Nephron progenitor cell (in vitro differentiated cells): ENCODE measurements at places on chromosomes 1 and 21.
A peak's percentile ranks its signal among the peaks of the same experiment; 100 is the strongest.

DNA sequence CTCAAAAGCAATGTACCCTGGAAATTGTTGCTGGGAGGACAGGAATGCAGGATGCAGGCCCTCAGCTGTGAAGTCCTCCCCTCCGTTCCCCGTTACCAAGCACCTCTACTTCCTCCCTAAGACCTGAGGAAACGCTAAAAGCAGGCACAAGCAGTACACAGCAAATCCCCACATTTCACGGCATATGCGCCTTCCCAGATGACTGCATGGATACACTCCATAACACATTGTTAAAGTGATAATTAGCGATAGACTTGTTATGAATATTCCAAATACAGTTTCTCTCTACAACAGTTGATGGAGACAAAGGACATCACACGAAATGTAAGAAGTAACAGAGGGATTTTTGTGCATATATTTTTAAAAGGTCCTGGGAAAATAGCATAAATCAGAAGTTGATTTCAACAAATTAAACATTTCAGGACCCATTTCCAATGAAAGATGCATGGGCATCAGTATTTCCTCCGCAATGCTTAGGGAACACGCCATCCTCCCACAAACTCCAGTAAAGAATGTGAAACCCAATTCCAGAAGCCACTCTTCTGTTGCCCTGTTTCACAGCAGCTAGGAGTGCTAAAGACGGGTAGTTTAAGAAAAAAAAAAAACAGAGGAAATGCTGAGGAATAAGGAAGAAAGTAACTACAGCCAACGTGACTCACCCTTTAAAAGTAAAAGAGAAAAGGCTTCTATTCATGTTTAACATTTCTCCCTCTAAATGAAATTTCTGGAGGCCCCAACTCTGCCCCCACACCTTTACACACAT lies 75.5 kb downstream of the HIVEP3 start:
- DNase-seq = no peak

DNA sequence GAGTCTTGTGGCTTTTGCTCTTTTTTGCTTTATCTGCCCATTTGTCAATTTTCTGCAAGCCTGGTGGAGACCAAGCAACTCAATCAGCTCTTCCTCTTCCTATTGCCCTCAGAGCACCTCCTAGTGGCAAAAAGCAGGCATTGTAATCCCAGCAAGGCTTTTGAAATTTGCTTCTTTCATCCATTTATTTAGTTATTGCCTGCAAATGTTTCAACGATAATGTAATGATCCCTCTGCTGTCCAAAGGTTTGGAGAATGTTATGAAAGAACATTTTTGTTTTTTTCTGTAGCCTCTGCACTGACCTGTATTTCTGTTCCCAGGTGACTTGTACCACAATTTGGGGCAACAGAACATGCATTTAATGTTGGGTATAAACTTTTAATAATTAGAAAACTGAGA lies 127.8 kb downstream of the GABPA start:
- peak; percentile 4 for DNase-seq

- DNase-seq = no peak
These were observed 322.5 kb upstream of the ADGRL2 start for GRCh38 chr1:81478219-81478618.

- no peak for DNase-seq
These were observed 107.9 kb upstream of the PALMD start for GRCh38 chr1:99537886-99538617.

DNA sequence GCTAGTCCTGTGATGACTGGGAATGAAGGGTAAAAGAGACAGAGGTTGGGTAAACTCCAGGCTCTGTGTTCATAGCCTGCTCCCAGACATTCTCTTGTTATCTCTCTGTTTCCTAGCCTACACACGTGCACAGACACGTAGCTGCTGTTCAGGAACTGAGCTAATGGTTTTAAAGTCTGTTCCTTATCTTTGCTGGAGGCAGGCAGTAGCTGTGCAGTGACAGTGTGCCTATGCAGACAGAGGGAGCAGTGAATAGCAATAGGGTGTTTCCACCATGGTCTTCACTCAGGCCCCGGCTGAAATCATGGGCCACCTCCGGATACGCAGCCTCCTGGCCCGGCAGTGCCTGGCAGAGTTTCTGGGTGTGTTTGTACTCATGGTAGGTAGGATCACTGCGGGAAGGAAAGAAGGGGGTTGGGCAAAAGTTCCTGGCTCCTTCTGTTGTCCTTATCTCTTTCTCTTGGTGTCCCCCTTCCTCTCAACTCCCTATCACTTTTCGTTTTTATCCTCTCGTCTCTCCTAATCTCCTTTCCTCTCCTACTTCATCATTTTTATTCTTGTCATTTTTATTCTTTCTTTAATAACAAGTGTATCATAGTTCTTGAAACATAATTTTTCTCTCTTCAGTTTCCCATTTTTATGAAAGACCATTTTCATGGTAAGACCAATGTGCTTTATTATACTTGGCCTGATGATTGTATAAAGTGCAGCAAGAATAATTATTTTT lies at the start of gene AQP10:
Gene AQP10 (plus strand): TSS at position 212 of the 727 bp plus-strand sequence. CDS start 63 bp downstream, at position 275.
- DNase-seq = no peak

DNA sequence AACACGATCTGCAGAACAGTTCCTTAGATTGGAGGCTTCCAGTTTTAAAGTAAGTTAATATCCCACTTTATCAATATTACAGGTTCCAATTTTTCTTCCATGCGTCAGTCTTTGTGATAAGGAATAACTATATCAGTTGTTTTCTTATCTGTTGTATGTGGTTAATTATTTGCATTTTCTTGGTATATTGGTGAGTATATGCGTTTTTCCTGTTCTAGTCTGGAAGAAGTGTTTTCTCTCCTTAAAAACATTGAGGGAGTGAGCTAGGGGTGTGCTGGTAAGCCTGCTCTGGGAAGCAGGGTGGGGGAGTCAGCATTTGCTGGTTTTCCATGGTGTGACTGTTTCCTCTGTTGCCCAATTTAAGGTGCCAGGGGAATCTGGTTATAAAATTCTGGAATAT lies 50.2 kb upstream of the KIF1B start:
- DNase-seq = no peak

GRCh38 chr1:3768811-3769390 lies 3.6 kb upstream of the SMIM1 start:
- DNase-seq = no peak

DNA sequence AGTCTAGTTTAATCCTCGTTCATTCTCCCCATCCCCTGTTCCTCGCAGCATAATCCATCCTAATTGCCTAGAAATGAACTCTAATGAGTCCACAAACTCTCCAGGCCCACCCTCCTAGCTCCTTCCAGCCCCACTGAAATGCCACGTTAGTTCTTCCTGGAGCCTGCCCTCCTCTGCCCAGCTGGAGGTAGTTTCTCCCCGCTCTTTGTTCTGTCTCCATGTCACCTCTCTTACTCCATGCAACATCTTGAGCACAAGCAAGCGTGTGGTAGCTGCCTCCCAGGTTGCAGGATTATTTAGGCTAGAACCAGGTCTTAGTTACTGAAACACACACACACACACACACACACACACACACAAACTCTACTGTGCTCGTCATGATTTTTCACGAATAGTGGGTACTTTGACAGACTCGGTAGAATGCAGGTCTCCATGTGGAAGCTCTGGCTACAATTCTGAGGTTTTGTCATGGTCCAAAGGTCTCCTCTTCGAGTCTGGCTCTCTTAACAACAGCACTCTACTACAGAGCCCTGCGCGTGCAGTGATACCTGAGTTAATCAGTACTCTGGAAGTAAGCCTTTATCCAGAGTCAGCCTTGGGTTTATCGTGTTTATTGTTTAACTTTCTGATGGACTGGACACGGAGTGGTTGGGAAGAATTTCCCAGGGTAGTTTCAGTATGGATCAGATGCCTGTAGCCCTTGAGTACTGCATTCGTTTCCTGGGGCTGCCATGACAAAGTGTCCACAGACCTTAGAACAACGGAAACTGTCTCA lies 27.5 kb downstream of the HUNK start:
- DNase-seq = no peak

DNA sequence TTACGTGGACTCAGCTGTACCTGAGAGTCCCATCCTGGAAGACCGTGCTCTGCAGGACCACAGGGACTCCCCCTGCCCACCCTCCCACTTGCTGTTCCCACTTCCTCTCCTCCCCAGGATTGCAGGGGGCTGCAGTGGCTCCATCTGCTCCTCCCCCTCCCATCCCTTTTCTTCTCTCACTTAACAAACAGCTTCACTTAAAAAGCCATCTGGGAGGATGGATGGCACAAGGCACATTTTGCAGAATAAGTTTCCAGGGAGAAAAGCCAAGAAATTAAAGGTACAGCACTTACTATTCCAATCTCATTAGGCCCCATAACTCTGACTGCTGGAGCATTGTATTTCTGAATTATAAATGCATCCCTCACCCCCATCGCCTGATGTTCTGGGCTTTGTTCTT lies 458.7 kb downstream of the PTPRU start:
- DNase-seq = no peak

GRCh38 chr21:28151758-28152157 lies 840.9 kb downstream of the LTN1 start:
- DNase-seq = no peak

GRCh38 chr1:24695202-24695974 lies 49.9 kb upstream of the CLIC4 start:
- no peak for DNase-seq

DNA sequence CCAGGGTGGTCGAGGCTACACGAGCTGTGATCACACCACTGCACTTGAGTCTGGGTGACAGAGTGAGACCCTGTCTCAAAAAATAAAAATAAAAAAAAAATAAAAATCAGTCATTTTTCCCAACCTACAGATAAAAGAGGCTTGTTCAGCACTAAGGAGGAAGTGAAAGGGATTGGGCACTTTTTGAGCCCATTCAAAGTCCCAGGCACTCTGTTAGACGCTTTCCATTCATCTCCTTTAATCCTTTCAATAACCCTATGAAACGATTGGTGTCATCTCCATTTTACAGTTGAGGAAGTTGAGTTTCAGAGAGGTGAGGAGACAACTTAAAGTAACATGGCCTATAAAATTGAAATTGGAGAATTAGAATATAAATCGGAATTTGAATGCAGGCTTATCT lies 10.4 kb upstream of the AGO4 start:
- DNase-seq = no peak

DNA sequence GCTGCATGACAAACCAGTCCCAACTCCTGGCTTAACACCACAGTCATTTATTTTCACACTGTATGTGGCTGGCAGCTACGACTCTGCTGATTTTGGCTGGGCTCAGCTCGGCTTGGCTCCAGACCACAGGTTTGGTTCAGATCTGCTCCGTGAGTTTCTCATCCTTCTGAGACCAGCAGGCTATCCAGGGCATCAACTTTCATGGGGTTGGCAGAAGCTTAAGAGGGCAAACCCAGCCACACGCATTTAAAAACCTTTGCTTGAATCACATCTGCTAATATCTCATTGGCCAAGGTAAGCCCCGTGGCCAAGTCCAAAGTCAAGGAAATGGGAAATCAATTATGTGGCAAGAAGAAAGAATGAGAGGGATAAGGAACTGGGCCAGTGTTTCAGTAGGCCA lies 574.2 kb downstream of the MATN1 start:
- no peak for DNase-seq

GRCh38 chr21:24941316-24942185 lies 665.7 kb downstream of the MRPL39 start:
- DNase-seq = no peak

DNA sequence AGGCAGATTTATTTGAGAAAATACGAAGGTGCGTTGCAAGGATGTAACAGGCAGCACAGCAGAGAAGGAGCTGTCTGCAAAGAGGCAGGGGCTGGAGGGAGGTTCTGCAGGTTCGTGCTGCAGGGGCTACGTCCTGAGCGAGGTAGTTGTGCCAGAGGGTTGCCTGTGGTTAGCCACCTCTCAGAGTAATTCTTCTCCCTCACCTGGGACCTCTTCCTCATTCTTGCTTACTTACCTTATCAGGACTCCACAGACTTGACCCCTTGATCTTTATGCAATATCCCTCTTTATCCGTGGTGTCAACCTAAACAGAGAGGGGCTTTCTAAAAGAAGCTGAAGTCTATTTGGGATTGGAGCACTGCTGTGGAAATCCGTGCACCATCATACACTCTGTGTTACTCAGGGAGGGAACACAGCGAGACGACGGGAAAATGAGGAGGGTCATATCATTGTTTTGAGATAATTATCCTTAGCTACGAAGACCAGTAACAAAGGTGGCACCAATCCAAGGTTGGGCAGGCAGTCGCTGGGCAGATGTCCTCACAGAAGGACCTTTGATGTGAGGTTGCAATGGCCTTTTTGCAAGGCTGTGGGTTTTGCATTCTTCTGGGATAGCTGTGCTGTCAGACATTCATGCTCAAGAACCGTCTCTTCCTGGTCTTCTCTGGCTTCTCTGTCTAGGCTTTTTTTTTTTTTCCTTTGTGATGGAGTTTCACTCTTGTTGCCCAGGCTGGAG lies 82.8 kb downstream of the WDR4 start:
- DNase-seq = no peak

- no peak for DNase-seq
These were observed 439.2 kb downstream of the PTBP2 start for GRCh38 chr1:97160818-97161217.

GRCh38 chr1:26142159-26142558 lies 16.7 kb upstream of the FAM110D start:
- no peak for DNase-seq

GRCh38 chr1:115781343-115781742 lies 12.8 kb upstream of the CASQ2 start:
- no peak for DNase-seq

GRCh38 chr1:48789903-48790302 lies 13.2 kb upstream of the BEND5 start:
- DNase-seq = no peak

GRCh38 chr1:172122381-172122780 lies 281.1 kb downstream of the DNM3 start:
- no peak for DNase-seq

GRCh38 chr1:205344066-205344928 lies 12.4 kb downstream of the KLHDC8A start:
- DNase-seq = peak; percentile 74

DNA sequence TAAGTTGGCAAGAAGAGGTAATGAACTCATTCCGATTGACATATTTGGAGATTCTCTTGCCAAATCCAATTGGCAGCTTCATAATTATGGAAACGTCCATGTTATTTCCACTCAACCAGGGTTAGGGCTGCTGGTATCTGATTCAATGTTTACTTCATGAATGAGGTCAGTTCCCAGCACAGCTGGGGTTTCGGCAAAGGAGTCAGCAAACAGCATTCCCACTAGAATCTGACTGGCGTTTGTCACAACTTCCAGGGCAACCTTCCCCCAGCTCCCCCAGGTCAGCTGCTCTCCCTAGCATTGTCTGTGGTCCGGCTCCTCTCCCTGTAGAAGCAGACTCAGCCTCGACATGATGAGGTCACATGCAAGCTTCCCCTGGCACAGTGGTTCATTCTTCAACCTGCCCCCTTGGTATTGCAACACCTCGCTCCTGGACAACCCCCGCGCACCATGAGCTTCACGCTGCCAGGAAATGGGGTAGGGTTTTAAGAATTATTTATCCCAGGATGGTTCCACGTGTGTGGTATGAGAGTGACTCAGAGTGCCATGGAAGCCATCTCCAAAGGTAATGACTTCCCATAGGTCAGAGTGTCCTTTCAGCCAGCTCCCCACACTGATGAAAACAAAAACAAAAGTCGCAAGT lies 100.7 kb upstream of the SLC25A33 start:
- no peak for DNase-seq

GRCh38 chr1:50416150-50416527 lies 7.1 kb downstream of the DMRTA2 start:
- no peak for DNase-seq
